NCI-H1436 (cell line): ENCODE measurements at places on chromosomes 2 and 18.
A peak's percentile ranks its signal among the peaks of the same experiment; 100 is the strongest.

GRCh38 chr2:160471950-160472349 is 21.7 kb downstream of the RBMS1 start:
- no peak for DNase-seq

- no peak for DNase-seq
These were observed 327.1 kb upstream of the CDH2 start for GRCh38 chr18:28504066-28504465.

DNA sequence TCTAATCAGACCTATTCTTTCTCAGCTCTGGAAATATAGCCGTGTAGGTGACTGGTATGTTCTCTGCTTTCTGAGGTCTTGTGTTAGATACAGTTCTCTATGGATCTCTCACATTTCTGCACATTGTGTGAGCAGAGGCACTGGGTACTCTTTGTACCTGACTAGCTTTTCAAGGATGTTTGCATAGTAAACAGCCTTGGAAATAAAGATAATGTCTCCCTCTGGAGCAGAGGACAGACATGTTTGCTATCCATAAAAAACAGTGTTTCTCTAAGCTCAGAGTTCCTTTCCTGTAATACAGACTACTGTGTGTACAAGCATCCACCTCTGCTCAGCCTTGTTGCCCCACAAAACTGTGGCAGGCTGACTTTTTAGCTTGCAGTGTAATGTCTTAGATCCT is 279.2 kb downstream of the CTNNA2 start:
- DNase-seq, result no peak

DNA sequence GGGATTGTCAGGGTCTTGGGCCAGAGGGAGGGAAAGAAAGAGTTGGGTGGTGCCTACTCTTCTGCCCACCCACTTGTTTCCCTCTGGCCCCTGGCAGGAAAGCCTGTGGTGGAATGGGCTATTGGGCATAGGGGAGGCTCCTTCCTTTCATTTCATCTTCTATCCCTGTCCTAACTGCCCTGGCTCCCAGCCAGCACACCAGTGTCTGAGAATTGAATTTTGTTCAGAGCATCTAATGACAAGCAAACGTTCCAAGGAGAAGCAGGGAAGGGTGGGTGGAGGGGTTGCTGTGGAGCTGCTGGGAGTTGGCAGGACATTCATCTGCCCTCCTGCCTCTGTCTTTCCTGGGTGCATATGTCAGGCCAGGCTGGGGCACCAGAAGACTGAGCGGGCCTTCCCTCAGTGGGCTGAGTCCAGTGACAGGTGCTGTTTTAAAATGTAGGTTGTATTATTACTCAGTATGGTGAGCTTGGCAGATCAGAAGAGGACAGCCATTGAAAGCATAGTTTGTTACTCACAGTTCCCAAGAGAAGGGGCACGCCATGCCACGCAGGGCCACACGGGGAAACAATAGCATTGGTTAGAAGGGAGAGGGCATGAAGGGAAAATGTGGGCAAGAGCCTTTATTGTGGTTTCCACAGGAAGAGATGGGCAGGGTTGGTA is 171.9 kb downstream of the ACOXL start:
- DNase-seq, result no peak

- no peak for DNase-seq
These were observed 15.9 kb downstream of the GLI2 start for GRCh38 chr2:120751553-120751952.

GRCh38 chr2:159080641-159081040 is 112.2 kb downstream of the TANC1 start:
- no peak for DNase-seq

- no peak for DNase-seq
These were observed 211.5 kb downstream of the SUCLG1 start for GRCh38 chr2:84247532-84247931.

GRCh38 chr2:215454519-215455246 is 18.8 kb upstream of the FN1 start:
- DNase-seq, result peak; percentile 8

DNA sequence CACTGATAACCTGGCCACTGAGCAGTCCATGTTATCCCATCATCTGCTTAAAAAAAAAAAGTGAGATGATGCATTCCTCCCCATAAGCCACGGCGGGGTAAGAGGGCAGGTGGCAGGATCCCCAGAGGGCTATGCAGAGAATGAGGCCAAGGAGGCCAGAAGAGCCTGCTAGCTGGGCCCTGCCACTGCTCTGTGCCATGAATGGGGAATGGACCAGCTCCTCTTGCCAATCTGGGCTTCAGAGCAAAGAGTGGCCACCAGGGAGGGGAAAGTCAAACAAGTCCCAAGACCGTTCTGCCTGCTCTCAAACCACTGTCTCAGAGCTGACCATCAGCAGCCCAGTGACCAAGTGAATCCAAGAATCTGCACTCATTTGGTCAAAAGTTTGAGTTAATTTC is 202.4 kb downstream of the TWIST2 start:
- DNase-seq, result no peak

- no peak for DNase-seq
These were observed 22.5 kb upstream of the SLC35G4 start for GRCh38 chr18:11586896-11587295.

DNA sequence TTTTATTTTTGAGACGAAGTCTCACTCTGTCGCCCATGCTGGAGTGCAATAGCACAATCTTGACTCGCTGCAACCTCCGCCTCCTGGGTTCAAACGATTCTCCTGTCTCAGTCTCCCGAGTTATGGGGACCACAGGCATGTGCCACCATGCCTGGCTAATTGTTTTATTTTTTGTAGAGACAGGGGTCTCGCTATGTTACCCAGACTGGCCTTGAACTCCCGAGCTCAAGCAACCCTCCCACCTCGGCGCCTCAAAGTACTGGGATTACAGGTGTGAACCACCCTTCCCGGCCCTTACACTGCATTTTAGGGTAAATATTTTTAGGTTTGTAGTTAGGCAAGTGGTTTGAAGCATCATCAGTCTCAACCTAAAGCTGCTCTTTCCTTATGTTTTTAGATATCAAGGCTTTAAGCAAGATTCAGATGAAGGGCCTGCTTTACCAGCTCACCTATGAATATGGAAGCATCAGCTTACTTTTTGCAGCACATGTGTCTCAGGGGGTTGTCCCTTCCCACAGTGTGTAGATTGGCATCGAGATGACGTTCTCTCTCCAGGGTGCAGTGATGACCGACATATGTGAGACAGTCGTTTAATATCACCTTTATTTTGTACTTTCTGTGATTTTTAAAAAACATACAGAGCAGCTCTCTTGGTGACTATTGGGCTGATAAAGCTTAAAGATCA is 47.2 kb downstream of the ATIC start:
- no peak for DNase-seq

DNA sequence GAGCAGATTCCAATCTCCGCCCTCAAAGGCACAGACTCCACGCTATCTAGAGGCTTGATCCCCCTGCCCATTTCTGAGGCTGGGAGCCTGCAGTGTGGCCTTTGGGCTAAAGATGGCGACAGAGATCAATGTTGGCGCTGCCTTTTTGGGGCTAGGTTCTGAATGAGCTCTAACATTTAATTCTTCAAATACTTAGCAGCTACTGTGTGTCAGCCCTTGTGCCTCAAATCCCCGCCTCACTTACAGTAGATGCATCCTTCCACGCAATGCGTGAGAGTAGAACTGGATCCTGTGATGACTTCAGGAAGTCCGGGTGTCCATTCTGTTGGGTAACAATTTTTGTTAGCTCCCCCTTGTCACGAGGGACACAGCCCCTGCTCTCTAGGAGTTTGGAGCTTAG is 12.4 kb downstream of the IL1F10 start:
- no peak for DNase-seq

DNA sequence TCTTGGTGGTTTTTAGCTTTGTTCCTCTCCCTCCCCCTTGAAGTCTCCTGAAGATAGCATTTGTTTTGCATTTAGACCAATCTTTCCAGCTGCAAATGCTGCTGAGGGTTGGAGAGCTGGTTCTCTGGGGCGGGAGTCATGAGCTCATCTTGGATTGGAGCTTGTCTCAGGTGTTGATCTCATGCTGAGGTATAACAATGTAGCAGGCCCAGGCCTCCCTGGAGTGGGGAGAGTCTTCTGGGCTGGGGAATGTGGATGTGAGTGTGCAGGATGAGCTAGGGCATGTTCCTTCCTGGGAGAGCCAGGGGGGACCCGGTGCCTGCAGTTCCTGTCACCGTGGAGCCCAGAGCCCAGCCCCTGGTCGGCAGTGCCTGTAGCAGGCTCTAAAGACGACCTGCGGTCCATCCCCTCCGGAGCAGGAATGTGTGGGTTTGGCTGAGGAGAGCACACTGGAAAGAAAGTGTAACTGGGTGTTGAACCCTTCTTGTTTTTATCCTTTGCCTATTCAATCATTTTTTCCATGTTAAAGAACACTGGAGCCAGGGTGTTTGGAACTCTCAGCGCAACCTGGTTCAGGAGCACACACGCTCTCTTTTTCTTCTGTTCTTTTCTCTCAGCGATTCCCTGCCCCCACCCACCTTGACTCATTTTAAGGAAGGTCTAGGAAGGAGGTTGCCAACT is 2.7 kb downstream of the ZNF532 start:
- DNase-seq, result no peak

DNA sequence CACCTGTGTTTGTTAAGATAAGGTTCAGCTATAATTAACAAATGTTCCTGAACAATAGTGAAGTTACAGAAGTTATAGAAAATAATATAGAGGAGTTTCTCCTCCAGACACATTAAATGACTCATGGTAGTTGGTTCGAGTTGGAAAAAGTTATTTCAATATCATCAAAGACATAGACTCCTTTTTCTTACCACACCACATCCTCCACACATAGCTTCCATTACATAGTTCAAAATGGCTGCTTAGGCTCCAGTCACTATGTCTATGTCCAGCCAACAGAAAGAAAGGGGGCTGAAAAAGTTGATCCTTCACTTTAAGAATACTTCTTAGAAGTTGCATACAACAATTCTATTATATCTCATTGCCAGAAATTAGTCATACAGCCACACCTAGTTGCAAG is 50.7 kb downstream of the DYNAP start:
- DNase-seq, result no peak

DNA sequence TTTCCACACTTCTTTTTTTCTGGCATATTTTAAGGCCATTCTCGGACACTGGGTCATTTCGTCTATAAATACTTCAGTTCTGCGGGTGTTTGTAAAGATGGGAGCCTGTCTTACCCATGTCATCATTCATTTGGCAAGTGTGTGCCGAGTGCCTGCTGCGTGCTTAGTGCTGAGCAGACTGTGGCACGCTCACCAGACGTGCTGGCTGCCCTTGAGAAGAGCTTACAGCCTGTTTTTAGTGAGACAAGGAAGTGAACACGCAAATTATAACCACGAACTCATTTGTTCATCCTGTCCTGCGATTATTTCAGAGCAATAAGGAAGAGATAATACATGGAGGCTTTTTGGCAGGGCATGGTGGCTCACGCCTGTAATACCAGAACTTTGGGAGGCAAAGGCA is 10.4 kb upstream of the STON1 start:
- no peak for DNase-seq

DNA sequence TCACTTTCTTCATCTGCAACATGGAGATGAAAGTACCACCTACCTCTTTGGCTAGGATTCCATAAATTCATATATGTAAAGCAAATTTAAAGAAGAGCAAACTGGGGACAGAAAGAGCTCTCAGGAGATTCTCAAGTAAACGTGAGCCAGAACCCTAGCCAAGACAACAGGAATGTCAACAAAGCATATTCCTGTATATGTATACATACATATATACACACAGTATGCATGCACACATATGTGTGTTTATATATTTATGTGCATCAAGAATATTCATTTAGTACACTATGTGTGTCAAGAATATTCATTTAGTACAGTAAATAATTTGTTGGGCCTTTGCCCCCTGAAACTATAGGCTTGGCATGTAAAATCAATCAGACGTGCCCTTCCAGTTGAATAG is 574.4 kb upstream of the KLHL29 start:
- DNase-seq, result no peak

GRCh38 chr2:83686863-83687262 is 772.2 kb downstream of the SUCLG1 start:
- no peak for DNase-seq

GRCh38 chr2:164882276-164882675 is 40.7 kb upstream of the COBLL1 start:
- no peak for DNase-seq

DNA sequence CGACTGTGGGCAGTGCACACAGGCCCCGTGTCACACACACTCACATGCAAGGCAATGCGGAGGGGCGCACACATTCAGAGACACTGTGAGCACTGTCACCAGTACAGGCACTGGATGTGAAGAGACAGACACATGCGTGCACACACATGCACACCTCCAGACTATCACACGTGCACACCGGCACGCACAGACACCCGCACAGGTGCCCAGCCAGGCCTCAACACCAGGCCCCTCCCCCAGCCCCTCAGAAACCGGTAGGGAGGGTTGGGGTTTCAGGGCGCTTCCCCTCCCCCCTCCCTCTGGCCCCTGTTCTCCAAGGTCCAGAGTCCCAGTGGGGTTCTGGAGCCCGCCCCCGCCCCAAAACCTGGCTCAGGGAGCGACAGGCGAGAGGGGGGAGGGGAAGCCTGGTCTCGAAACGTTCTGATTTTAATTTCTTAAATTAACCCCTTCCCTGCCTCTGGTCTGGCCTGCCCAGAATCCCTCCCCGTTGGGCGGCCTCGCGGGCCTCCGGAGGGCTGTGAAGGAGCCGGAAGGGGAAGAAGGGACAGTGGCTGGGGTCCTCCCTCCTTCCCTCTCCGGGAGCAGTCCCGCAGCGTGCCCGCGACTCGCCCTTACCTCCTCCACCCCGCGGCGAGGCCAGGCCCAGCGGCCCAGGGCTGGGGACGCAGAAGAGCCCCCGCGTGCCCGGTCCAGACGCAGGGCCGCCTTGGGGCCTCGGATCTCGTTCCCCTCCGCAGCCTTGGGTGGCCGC is 558 bp downstream of the FBXO41 start:
- DNase-seq, result no peak

DNA sequence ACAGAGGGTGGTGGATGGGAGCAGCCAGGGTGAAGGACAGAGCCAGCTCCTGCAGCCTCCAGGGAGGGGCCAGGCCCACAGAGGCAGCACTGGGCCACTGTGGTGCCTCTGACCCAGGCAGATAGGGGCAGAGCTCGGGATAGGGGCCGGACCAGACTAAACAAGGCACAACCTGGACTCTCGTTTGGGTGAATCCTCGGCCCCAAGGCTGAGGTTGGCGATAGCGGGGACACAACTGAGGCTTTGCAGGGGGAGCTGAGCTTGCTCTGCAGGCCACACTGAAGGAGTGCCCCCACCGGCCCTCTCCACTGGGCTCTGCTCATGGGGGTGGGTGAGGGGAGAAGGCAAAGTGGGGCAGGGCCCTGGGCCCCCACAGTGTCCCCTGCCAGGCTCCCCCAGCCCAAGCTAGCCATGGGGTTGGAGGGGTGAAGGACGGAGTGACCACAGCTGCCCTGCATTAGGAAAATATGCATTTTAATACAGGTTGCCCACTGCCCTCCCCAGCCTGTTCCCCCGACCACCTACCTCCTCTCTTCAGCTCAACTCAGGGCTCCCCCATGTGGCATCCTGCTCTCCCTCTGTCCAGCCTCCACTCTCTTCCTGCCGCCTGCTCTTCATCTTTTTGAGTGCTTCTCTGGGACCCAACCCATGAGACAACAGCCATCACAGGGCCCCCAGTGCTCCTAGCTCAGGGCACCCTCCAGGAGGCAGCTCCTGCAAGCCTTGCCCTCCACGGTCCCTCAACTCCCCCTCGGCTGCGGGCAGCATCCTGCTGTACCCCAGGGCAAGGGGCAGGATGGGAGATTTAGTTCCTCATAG is 152.8 kb downstream of the INHBB start:
- DNase-seq, result no peak

- DNase-seq, result no peak
These were observed 187.8 kb upstream of the ERBB4 start for GRCh38 chr2:212726403-212726802.

GRCh38 chr2:238376884-238377391 is 49.8 kb upstream of the ASB1 start:
- DNase-seq, result no peak
